Right cardiac atrium (tissue), 5 donors: ENCODE measurements at places on chromosomes 13 and 19. TPM values are rescaled to one million over a fixed set of nuclear protein-coding genes. Genes with fewer than 3 reads are reported as not detected.

DNA sequence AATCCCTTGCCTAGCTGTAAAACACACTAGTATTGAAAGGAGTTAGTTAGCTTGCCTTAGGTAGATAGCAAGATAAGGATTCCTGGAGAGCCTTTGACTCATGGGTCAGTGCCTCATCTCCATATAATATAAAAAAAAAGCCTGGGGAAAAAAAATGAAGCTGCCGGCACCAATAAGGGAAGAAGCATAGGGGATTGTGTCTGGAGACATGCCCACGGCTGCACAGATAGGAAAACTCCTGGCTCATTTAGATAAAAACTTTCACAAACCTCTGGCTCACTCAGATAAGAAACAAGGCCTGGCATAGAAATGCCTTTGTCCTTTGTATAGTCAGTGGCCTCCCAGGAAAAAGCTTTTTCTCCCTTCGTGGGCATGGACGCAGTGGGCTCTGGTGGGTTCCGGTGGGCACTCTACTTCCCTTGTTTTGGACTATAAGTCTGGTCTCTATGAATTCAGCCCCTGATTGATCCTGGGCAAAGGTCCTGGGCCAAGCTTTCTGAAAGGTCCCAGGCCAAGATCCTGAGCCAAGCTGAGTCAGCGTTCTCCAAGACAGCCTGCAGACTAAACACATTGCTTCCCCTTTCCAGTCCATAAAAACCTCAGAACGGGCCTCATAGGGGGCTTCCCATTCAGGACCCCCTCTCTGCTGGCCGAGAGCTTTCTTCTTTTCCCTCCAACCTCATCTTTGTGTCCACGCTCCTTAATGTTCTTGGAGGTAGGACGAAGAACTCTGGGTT, 4.9 kb upstream of the OR7A17 start:
- DNase-seq, result no peak

DNA sequence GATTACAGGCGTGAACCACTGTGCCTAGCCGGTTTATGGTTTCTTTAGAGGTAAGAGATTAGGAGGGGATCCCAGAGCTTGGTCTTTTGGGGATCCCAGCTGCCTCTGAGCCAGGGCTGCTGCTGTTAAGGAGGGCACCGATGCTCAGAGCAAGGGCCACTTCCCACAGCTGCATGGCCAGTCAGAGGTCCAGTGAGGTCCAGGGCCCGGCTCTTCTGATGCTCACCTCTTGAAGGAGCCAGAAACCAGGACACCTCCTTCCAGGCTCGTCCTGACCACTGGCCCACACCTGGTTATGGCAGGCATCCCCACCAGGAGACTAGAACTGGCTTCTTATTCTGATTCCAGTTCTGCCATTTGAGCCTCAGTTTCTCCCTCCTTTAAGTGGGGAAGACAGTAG, 149.0 kb downstream of the TEX29 start:
- no peak for DNase-seq

GRCh38 chr13:98397221-98397620, 179.7 kb downstream of the STK24 start:
- DNase-seq, result no peak

DNA sequence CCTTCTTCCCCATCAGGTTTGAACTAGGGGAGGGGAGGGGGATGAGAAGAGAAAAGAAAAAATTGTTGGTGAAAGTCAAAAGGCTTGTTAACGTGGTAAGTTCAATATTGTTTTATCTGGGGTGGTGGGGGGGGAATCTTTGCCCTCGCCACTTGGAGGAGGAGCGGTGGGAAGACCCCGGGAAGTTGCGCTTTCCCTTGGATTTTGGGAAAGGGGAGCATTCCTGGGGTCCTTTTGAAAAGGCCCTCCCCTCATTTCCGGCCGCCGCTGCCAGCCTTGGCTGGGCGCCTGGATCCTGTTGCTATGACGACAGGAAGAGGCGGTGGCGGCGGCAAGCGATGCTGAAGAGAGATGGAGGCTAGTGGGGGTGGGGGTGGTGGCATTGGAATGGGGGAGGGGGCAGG, 4.6 kb upstream of the CACNG8 start:
- no peak for DNase-seq

- DNase-seq, result no peak
These were observed 46.9 kb downstream of the TPP2 start for GRCh38 chr13:102643656-102644055.

DNA sequence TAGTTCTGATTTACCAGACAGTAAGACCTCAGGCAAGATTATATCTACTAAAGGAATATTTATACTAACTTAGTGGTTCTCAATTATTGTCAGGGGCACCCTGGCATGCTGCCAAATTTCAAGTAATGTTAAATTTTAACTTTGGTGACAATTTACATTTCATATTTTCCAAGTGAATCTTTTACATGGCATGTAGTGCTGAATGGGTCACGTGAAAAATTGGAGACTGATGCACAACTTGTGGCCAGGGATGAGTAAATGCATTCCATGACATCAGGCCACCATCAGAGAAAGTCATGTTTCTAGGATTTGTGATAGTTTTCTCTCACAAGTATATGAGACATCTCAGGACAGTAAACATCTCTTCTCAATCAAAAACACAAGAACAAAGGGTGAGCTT, 202.6 kb upstream of the SOX21 start:
- no peak for DNase-seq

DNA sequence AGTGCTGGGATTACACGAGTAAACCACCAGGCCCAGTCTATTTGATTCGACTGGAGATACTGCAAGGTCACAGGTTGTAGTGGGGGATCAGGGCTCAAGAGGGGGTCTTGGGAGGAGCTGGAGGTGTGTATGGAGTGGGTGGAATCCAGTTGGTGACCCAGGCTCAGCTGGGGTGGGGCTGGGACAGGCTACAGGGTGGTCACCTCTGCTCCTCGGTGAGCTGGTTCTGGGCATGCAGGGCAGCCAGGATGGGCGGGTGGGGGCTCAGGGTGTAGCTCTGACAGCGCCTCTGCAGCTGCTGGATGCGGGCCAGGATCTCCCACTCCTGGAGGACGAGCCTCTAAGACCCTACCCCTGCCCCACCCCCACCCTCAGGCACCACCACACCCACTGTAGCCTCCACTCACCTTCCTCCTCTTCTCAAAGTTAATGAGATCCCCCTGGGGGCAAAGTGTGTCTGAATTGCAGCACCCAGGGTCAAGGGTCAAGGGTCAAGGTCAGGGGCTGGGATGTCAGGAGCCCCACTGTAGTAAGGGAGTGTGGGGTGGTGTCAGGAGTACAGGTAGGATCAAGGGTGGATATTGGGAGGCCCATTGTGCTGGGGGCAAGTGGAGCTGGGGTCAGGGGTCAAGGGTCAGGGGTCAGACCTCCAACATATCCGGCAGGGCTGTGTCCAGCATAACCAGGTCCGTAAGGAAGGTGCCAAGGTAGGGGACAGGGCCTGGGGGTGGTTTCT, 17.1 kb downstream of the RGL3 start:
- peak; percentile 55 for DNase-seq

DNA sequence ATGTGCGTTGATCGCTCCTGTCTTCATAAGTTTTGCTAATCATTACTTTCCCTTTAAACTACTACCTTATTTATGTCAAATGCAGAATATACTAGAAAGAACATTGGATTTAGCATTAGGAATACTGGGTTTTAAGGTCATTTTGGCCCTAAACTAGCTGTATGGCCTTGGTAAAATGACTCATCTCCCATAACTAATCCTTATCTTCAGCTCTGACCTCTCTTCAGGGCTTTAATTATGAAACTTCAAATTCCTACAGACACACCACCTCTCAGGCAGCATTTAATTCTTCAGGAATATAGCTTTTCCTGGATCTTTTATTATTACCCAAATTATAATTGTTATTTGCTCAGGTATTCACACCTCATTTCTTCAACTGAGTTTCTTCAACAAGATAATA, 121.2 kb downstream of the STARD13 start:
- no peak for DNase-seq

DNA sequence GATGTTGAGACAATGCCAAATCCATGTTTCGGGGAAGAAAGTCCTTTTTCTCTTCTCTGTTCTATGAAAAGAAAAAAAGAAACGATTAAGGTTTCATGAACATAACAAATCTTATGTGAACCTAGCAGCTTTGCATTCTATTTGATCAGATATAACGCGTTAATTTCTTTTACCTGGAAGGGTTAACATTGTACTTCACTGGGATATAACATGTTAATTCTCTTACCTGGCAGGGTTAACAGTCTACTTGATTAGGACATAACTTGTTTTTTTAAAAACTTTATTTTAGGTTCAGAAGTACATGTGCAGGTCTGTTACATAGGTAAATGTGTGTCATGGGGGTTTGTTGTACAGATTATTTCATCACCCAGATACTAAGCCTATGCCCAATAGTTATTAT, 68.8 kb downstream of the CPAMD8 start:
- no peak for DNase-seq

DNA sequence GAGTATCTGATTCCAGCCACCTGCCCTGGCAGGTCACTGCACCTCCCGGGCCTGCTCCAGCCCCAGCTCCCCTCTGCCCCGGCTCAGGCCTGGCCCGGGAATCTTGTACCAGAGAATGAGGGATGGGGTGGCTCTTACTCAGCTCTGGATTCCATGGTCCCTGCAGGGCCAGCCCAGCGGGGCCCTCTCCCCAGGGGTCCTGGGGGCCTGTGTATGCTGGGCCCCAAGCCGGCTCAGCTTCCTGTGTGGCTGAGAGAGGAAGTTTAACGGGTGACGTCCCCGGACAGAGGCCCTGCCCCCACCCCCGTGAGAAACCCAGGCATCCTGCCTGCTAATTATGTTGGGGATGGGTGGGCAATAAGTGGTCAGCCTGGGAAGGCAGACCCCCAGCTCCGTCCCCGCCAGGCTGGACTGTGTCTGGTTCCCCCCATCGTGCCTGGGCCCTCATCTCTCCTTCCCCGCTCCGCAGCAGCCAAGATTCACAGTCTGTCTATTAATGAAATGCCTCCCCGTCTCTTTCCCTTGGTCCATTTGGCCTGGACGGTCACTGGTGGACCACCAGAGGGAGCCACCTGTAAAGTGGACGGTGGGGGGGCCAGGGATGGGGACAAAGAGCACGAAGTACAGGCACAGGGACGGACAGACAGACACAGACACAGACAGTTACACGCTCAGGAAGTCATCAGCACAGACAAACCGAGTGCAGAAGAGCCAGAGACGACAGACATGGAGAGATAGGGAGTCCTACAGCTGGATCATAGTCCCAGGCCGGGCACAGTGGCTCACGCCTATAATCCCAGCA, at the start of gene DENND1C:
TSS of gene DENND1C (minus strand) at position 247 of the 802 bp plus-strand sequence. CDS start at position 155, 92 bp downstream.
- DNase-seq, result peak; percentile 77

Gene LGALS14
- polyA plus RNA-seq, result not detected

Gene CEACAM7
- not detected for polyA plus RNA-seq

Gene SCGB2B2
- polyA plus RNA-seq, result 0.68 TPM

Gene FUT6
- not detected for polyA plus RNA-seq

Gene CATSPERD
- not detected for polyA plus RNA-seq
